NCI-H226 (cell line): ENCODE measurements at places on chromosomes 1 and 21.

DNA sequence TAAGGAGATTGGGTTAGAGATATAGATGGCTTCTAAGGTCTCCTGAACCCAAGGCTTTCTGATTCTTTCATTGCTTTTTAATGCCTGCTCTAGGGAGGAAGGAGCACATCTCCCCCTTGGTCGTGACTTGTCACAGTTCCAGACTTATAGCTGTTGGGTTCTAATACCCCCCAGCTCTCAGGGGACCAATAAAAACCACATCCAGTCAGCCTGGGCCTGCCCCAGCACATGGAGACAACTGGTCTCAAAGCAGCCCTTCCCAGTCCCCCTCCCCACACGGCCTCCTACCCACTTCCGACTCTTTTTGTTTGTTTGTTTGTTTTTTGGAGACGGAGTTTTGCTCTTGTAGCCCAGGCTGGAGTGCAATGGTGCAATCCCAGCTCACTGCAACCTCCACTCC is 23.3 kb downstream of the QSOX1 start:
- DNase-seq = no peak

- DNase-seq = no peak
Measured at GRCh38 chr21:28671549-28672195, 321.0 kb downstream of the LTN1 start.

DNA sequence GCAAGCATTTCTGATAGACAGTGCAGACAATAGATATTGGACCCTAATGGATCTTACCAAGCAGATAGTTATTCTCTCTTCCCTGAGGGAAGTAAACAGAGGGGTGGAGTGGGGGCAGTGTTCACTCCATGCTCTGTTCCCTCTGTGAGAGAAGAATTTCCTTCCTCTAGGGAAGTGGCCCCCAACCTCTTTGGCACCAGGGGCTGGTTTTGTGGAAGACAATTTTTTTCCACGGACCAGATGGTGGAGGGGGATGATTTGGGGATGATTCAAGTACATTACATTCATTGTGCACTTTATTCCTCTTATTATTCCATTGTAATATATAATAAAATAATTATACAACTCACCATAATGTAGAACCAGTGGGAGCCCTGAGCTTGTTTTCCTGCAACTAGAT is 459.9 kb downstream of the ADGRL2 start:
- DNase-seq = no peak

DNA sequence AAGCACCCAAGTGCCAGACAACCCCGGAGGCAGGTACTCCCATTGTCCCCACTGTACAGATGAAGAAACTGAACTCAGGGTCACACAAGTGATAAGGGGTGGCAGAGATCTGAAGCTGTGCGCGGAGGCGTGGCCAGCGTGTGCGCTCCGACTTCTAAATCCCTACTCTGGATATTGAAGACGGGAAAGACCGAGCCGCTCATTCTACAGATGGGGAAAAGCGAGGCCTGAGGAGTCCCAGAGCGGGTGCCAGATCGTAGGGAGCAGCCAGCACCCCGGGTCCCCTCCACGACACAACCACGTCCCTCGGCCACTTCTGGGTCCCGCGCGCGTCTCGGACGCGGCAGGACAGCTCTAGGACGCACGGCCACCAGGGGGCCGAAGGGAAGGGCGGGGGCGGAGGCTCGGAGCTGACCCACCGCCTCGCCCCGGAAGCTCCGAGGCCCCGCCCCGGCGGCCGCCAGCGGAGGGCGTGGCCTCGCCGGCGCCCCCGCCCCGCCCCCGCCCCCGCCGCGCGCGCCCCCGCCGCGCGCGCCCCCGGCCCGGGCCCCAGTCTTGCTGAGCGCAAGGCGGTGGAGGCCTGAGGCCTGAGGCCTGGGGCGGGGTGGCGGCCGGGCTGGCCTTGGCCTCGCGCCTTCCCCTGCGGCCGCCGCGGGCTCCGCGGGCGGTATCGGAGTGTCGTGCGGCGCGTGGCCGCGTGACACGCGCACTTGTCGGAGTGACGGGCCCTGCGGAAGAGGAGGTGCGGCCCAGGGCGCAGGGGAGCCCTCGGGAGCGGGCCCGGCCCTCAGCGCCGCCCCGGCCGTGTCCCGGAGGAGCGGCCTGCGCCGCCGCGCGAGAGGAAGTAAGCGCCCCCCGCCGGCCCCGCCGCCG is at the start of gene H6PD:
H6PD (plus strand) TSS at position 552 of the 873 bp plus-strand sequence. CDS start 10,161 bp downstream, outside the sequence.
- peak; percentile 68 for DNase-seq

DNA sequence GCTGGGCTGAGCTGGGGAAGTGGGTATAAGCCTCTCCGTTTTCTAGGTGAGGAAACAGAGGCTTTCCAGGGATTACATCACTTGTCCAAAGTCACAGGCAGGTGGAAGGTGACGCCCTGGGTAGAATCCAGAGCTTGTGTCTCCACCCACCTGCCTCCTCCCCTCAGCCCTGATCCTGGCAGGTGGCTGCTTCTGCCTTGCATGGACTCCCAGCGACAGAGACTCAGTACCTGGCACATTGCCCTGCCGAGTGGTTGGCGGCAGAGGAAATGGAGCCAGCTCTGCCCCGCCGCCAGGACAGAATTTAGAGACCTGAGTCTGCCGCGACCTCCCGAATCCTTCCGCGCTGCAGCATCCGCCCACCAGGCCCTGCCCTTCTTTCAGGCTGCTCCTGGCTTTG is 2.1 kb downstream of the PLA2G2E start:
- DNase-seq = no peak

- DNase-seq = no peak
Measured at GRCh38 chr1:70284366-70284765, 63.2 kb downstream of the SRSF11 start.

- DNase-seq = no peak
Measured at GRCh38 chr1:156517748-156518147, 17.2 kb upstream of the MEF2D start.

DNA sequence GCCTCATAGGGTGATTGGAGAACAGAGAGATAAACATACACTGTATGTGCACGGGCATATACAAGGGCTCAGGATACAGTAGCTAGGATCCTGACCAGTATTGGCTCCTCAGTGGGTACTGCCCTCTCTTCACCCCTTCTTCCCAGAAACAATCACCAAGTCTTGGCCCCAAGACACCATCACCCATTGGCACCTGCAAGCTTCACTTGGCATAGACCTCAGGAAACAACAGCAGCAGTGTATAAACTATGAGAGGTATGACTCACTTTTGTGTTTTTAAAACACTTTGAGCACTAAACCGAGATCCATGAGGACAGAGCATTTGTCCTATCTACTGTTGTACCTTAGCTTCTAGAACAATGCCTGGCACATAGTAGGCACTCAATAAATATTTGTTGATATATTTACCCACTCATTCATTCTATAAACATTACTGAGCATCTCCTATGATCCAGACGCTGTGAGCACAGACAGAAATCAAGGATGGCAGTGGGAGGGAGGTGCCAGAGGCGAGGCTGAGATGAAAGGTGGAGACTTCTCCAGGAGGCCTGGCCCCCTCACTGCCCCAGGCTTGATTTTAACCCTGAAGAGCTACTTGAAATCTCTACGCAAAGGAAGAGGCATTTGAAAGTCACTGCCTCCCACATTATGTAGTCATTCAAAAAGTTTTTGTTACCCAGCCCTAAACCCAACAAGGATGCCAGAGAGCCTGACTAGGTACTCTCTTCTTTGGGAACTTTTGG is 95.2 kb downstream of the CAMK2N1 start:
- no peak for DNase-seq

- DNase-seq = no peak
Measured at GRCh38 chr1:165152727-165153126, 203.8 kb downstream of the LMX1A start.

GRCh38 chr1:216935901-216936300 is 212.7 kb upstream of the ESRRG start:
- DNase-seq = no peak

DNA sequence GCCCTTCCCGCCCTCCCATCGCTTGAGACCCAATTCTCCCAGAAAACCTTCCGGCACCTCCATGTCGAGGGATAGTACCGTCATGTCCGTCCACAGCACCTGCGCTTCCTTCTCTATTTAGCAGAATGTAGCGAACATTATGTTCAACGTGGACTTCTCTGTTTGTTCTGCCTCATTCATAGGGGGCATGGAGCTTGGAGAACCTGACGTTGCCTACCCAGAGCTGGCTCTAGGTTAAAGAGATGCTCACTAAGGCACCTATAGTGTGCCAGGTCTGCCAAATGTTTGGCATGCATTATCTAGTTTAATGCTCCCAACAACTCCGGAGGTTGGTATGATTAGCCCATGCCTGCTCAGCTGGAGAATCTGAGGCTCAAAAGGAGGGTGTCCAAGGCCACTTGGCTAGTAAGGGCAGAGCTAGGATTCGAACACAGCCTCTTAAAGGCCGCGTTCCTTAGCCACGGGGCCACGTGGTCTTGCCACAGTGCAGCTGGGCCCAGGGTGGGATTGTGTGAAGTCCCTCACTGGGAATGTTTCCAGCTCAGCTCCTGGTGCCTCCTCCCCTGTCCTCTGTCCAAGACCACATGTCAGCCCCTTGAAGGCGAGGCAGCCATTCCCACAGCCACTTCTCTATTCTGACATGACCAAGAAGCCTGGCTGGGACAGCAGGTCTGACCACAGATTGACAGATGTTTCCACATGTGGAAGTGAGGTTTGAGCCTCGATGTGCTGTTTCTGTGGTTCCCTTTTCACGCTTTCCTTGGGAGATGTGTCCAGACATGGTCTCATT is 57.8 kb downstream of the RUNX3 start:
- no peak for DNase-seq

GRCh38 chr1:154741741-154742495 is 128.2 kb downstream of the KCNN3 start:
- DNase-seq = no peak

DNA sequence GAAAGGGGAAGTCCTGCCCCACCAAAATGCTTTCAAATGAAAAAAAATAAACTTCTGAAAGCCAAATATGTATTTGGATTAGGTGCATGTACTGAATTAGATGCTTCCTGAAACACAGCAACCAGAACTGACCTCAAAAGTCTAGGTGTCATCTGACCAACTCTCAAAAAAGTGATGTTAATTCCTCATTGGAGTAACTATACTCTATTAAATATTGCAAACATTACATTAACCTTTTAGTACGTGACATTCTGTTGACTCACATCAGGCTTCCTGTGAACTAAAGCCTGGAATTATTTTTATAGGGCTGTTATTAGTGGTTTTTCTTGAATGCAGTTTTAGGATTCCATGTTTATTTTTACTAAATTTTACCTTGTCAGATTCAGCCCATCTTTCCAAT is 73.5 kb downstream of the ASTN1 start:
- DNase-seq = no peak

- peak; percentile 20 for DNase-seq
Measured at GRCh38 chr21:19228226-19228625, 824.6 kb upstream of the TMPRSS15 start.

GRCh38 chr1:87588495-87588894 is 259.8 kb downstream of the LMO4 start:
- no peak for DNase-seq

GRCh38 chr1:183652547-183653461 is at the start of gene APOBEC4:
Gene APOBEC4, minus strand, starts transcription at chr1:183653316. Its CDS starts 4,535 bp downstream, at chr1:183648781.
- DNase-seq = no peak

- DNase-seq = peak; percentile 43
Measured at GRCh38 chr1:247273013-247273412, 17.1 kb downstream of the VN1R5 start.

DNA sequence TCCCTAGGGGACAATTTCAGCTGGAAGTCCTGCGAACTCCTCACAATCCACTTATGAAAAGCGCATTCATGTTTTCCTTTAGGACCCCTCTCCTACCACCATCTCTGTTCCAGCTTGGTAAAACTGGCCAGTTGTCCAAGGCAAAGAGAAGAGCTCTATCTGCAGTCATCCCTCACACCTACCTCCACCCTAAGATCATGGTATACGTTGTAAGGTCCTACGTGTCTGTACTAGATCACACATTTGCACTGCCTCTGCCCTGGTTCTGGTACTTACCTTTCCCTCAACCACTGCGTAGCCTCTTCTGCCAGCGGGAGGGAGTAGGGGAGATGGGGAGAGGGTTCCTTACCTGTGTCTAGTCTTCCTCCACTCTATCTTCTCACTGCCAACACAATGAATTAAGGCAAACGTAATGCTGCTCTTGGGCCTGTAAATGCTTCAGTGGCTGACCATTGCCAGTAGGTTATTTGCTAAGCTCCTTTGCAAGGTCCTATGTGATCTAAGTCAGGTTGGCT is 739 bp upstream of the NUP133 start:
- no peak for DNase-seq

DNA sequence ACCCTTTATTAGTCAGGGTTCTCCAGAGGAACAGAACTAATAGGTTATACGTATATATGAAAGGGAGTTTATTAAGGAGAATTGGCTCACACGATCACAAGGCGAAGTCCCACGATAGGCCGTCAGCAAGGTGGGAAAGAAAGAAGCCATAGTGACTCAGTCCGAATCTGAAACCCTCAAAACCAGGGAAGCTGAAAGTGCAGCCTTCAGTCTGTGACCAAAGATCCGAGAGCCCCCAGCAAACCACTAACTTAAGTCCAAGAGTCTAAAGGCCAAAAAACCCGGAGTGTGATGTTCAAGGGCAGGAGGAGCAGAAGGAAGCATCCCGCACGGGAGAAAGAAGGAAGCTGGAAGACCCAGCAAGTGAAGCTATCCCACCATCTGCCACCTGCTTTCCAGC is 9.9 kb downstream of the IFNLR1 start:
- no peak for DNase-seq

DNA sequence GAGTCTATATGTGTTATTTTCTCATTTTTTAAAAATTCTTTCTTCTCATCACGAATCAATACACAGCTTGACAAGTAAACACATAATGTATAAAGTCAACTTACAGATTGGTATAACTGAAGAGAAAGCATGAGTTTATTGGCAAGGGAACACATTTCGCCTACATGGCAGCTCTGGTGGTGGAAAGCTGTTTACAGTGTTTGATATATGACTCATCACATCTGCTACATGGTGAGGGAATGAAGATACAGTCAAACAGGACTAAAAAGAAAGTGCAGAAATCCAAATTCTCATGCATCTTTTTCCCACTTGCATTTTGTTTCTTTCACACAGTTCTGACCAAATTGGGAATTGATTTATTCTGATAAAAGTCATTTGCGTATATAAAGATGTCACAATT is 122.2 kb upstream of the ADGRL4 start:
- DNase-seq = peak; percentile 69

- no peak for DNase-seq
Measured at GRCh38 chr1:39384305-39384704, 107.1 kb upstream of the BMP8A start.

GRCh38 chr1:147807405-147807804 is 47.0 kb upstream of the GJA5 start:
- DNase-seq = no peak

DNA sequence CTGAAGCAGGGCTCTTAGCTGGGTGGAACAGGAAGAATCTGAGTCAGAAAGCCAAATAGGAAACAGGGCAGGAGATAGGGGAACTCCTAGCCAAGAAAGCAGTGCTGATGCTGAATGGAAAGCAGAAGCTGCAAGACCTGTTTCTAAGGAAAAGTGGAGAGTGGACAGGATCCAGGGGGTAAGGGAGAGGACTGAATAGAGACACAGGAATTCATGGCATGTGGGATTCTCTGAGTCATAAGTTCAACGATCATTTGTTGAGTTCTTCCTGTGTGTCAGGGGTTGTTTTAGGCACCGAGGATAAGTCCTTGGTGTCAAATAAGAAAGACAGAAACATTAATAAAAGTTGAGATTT is 153.8 kb upstream of the FGGY start:
- DNase-seq = peak; percentile 99

- no peak for DNase-seq
Measured at GRCh38 chr1:211843018-211843417, 12.5 kb upstream of the LPGAT1 start.

- no peak for DNase-seq
Measured at GRCh38 chr1:10225573-10225972, 15.2 kb downstream of the KIF1B start.
